NCI-H1930 (cell line): ENCODE measurements at places on chromosomes 3 and 15.

DNA sequence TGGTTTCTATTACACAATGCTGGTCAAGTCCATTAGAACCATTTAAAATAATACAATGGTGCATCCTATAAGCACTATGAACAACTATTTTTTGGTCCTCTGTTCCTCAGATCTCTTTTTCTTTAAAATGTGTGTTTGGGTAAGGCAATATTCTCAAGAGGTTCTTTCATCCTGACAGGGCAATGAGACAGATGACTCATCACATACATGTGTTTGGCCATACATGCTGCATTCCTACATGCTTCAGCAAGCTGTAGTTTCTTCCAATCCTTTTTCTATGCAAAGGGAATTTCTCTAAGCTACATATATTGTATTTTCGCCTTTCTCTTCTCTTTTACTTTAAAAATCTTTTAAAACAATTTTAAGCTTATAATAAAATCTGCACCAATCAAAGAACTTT, 52.7 kb downstream of the OTOL1 start:
- DNase-seq, result no peak

DNA sequence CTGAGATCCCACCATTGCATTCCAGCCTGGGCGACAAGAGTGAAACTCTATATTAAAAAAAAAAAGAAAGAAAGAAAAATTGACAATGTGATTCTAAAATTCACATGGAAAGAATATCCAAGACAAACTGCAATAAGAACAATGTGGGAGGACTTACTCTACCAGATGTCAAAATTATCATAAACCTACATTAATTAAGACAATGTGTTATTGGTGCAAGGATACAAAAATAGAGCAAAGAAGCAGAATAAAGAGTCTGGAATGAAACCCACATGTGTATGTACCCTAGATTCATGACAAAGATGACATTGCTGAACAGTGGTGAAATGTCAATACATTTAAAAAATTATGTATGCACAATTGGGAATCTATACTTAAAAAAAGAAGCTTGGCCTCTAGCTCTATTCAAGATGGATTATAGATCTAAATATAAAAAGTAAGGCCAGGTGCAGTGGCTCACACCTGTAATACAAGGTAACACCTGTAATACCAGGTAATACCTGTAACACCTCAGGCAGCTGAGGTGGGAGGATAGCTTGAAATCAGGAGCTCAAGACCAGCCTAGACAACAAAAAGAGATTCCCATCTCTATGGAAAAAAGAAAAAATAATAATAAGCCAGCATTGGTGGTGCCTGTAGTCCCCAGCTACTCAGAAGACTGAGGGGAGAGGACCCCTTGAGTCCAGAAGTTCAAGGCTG, 45.7 kb downstream of the ZBTB11 start:
- no peak for DNase-seq

GRCh38 chr15:57708047-57708446, 1.5 kb downstream of the POLR2M start:
- no peak for DNase-seq

DNA sequence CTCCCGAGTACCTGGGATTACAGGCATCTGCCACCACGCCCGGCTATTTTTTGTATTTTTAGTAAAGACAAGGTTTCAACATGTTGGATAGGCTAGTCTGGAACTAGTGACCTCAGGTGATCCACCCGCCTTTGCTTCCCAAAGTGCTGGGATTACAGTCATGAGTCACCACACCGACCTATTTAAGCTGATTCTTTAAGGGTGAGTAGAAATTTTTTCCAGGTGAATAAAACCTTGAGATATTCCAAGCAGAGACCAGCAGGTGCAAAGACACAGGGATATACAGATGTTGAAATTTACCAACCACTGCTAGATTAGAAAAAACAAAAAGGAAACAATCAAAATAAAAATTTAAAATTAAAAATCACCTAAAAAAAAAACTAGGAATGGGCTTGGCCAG, 74.4 kb upstream of the CHRNB4 start:
- DNase-seq, result no peak

DNA sequence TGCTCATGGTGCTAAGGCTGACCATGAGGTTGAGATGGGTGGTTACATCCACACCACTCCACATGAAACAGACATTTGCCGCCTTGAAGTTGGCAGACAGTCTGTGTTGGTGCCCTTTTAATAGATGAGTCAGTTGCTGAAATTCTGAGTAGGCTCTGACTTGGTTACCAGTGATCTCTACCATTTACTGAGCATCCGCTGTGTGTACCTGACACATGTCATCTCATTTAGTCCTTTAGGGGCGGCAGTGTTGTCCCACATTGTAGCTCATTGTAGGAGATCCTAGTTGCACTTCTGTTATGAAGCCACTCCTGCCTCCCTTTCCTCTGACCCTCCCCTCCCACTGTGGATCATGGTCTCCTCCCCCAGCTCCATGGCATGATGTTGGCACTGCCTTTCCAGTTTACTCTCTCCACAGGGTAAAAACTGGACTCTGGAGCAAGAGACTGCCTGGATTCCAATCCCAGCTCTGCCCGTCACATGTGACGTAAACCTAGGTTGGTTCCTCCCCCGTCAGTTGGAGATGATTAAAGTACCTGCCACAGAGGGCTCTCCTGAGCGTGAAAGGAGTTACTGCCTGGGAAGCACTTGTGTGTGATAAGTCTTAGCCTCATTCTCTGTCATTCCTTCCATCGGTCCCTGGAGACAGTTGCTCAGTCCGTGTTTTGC, 21.6 kb downstream of the SLCO3A1 start:
- no peak for DNase-seq

GRCh38 chr3:72015463-72015862, 230.5 kb upstream of the PROK2 start:
- no peak for DNase-seq

- peak; percentile 3 for DNase-seq
Observed at GRCh38 chr3:9102240-9102981, 139.1 kb upstream of the RAD18 start.

- no peak for DNase-seq
Observed at GRCh38 chr3:50617096-50617791, at the start of gene MAPKAPK3. Gene MAPKAPK3 (plus strand): TSS chr3:50617151. CDS start chr3:50617566, 415 bp downstream.

- no peak for DNase-seq
Observed at GRCh38 chr15:86624261-86625036, 544.8 kb downstream of the AGBL1 start.

DNA sequence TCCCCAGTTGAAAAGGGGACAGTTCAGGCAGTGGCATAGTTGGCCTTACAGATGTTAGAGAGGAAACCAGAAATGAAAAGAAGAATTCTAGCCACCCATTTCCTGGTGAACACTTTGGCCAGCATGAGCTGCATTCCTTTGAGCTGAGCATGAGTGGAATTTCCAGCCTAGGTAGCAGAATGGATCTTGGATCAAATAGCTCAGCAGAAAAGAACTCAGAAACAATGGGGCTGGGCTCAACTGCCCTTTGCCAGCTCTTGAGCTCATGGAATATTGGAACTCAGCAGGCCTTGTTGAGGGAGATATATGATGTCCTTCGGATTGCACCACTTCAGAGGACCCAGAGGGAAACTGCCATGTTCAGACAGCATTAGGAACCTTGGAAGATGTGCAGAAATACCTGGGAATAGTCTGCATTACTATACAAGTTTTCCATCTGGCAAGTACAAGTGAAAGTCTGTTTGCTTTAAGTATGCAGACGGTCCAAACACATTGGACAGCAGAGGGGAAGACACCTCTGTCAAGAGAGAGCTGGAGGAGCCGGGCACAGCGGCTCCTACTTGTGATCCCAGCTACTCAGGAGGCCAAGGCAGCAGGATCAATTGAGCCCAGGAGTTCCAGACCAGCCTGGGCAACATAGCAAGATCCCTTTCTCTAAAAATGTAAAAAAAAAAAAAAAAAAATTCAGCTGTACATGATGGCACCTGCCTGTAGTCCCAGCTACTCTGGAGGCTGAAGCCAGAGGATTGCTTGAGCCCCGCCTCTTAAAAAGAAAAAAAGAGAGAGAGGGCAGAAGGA, 3.1 kb upstream of the CDV3 start:
- no peak for DNase-seq

- DNase-seq, result no peak
Observed at GRCh38 chr3:40504636-40505430, 1.0 kb upstream of the ZNF620 start.

DNA sequence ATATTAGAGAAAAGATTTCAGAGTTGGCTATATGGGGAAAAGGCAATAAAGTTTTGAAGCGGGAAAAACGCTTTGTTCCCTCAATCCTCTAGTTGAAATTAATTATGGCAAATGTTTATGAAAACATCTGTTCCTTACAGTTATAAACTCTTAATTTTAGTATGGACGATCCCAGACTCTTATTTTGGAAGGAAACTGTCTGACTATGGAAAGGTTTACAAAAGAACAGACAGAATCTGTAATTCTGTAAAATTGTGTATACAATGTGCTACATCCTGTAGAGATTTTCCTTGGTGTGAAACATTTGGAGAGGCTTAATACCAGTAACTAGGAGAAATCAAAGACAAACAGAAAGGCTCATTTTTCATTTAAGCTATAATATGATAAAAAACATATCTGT, 311.8 kb downstream of the TBC1D5 start:
- DNase-seq, result no peak

- no peak for DNase-seq
Observed at GRCh38 chr3:118945834-118946233, 88.8 kb downstream of the IGSF11 start.

GRCh38 chr3:169678122-169678521, 14.6 kb upstream of the MECOM start:
- no peak for DNase-seq
